Caco-2 (cell line): ENCODE measurements at places on chromosomes 2 and 18.

DNA sequence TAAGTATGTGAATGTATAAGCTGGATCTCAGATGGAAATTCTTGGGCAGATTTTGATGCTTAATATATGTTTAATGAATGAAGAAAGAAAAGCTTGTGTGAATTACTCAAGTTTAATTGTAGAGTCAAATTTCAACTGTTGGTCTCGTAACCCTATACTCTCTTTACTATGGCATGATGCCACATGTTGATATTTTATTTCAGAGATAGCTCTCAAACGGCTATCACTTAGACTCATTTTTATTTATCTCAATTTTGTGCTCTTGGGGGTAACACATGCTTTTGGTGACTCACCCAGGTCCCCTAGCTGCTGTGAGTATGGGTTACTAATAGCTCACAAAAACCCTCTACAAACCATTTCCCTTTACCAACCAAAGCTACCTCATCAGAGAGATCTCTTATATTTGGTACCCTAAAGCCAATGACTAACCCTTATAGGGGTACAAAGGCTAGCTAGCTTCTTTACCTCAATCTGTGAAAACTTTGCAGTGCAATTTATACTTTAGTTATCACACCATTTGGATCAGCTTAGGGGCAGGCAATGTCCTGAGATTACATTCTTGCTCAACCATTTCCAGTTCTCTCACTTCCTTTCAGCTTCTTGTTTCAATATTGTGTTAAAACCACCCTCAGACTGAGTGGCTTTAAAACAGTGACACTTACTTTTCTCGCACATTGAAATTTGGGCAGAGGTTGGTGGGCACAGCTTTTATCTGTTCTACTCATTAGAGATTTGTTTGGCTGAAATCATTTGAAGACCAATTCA, 240.3 kb downstream of the CDH7 start:
- no peak for DNase-seq

- no peak for DNase-seq
Measured at GRCh38 chr2:133360190-133360589, 208.1 kb downstream of the NCKAP5 start.

DNA sequence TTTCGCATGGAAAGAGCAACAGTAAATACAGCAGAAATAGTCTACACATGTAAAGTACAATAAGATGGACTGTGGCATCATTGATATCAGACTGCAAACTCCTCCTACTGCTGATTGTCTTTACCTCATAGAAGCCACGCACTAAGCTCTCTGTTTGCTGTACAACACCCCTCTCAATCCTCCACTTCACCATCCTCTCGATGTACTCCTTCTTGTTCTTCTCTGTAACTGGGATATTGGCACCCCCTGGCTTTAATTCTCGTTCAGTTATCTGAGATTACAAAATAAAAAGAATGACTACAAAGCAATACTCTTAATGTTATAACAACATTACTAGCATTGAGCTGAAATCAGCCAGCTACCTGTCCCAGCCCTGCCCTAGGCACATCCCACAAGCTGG, 49.3 kb upstream of the STK17B start:
- no peak for DNase-seq

DNA sequence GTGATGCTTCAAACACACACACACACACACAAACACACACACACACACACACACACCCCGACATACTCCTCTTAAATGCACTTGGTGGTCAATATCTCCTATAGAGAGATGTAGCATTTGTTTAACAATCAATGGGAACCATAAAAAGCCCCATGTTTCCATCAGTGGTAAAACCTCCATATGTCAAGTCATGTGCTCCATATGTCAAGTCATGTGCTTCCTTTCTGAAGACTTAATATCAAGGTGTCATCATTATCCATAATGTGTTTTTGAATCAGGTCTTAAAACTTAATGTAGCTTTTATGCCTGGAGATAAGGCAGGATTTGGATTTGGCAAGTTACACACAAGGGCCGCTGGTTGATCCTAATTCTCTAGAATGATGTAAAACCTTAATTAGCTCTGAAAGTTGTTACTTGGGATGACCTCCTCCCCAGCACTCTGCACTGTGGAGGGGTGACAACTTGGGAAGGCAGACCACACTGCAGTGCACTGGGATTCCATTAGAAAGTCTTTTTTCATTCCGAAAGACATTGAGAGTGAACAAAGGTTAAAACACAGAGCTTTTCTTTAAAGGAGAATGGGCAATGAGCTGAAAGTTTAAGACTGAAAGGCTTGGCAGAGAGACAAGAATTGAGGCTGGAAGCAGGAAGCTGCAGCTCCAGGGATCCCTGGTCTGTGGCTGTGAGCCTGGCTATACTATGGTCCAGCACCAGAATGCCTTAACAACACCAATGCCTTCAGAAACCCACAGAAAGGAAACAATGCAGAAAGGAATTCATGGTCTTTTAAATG, 26.4 kb downstream of the ALK start:
- DNase-seq = no peak

DNA sequence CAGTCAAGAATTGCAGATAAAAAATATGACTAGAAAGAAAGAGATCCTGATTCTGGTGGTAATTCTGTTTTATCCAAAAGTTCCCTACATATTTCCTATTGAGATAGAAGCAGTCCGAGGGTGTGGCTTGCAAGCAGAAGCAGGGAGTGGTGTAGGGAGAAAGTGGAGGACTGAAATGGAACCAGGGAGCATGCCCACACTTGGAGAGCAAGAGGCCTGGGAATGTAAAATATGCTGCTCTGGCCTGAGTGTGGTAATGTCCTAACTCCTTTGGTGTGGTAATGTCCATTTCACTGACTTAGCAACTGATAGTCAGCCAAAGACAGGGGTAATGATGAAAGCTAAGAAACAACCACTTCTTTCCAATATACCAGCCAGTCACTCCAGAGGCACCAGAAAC, 30.1 kb upstream of the FMNL2 start:
- no peak for DNase-seq

DNA sequence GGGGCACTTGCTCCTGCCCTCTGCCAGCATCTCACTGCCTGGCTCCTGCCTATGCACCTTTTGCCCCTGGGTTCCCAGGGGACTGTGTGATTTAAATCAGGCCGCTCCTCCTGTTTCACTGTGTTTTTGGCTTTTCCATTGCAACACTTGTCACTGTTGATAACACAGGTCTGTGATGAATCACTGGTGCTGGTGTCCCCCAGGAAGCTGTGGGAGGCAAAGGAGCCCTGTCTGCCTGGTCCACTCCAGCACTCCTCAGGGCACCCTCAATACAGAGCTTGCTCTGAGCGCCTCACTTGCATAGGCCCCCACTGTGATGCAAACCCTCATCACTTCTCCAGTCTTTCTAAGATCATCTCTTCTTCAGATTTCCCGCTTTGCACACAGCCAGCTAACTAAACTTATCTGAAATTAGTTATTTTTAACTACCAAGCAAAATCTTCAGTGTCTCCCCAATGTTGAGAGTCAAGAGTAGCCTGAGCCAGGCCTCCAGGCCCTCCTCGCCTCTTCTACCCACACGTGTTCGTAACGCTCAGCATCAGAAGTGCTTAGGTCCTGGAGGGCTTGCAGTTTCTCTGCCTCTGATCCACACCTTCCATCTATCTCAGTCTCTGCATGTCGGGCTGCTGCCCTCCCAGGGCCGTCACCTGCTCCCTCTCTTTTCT, 2.8 kb downstream of the TMEM18 start:
- DNase-seq = no peak

- no peak for DNase-seq
Measured at GRCh38 chr18:78913830-78914231, 65.8 kb upstream of the SALL3 start.

GRCh38 chr2:55961318-55961911, 37.8 kb upstream of the EFEMP1 start:
- no peak for DNase-seq

DNA sequence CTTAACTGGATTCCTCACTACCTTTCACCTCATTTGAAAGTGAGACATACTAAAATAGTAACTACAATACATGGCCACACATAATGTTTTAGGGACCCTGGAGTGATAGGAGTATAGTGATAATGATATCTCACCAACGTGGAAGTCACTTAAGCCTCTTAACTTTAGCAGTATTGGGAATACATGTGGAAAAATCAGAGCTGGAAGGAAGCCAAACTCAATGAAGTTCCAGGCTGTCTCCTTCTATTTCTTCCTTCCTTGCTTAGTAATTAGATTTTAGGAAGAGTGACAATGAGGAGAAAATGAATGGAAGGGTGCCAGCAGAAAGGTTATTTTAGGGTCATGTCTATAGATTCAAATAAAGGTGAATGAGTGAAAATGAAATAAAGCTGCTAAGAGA, 387.3 kb downstream of the PLCL1 start:
- no peak for DNase-seq

DNA sequence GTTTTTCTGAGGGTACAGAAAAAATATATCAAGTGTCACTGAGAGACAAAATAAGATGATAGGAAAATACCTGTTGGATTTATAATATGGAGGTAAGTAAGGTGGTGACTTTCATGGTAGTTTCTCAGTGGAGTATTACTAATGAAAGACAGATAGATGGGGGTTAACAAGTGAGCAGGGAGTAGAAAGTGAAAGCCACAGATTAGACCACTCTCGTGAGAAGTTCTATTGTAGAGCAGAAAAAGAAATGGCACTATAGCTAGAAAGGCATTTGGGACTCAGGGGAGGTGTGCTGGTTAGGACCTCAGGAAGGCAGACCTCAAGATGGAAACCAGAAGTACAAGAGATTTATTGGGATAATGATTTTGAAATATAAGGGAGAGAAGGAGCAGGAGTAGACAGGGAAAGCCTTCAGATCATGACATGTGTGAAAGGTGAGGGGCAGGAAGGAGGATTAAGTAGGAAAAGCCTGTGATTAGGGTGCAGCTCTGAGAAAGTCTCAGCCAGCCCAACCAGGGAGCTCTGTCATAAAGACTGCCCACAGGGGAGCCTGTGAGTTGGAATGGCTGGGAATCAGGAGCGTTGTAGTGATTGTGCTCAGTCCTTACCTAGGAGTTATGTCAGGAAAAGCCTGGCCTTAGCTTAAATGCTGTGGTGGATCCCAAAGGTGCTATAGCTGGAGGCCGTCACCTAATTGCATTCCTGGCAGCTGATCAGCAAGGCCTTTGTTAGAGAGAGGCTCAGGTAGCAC, 198.1 kb downstream of the IKZF2 start:
- peak; percentile 37 for DNase-seq

DNA sequence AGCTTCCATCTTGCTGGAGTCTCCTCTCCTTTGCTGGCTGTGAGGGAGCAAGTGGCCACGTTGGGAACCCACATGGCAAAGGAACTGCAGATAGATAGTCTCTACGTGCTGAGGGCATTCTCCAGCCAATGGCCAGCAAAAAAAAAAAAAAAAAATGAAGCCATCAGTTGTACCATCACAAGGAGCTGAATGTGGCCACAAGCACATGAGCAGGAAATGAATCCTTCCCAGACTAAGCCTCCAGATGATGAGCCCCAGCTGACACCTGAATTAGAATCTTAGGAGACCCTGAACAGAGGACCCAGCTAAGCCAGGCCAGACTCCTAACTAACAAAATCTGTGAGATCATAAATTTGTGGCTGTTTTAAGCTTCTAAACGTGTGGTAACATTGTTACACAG, 57.9 kb downstream of the SPIRE1 start:
- no peak for DNase-seq

- DNase-seq = no peak
Measured at GRCh38 chr2:31522786-31523185, 58.0 kb downstream of the SRD5A2 start.

DNA sequence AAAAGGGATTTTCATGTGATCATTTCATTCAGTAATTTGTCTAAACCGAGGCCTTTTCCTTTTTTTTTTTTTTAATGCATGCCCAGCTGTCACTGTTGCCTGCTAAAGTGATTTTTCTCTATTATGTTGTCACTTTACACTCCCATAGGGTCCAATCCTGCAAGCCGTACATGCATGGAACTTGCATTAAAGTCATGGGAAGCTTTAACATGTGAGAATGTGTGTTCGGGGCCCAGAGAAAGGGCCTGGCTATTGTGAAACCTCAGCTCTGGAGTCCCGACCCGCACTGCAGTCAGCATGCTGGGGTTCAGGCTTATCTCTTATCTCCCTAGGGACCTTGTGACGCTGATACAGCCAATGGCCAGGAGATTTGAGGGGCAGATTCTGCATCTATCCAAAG, 474.6 kb downstream of the SLC4A3 start:
- no peak for DNase-seq

DNA sequence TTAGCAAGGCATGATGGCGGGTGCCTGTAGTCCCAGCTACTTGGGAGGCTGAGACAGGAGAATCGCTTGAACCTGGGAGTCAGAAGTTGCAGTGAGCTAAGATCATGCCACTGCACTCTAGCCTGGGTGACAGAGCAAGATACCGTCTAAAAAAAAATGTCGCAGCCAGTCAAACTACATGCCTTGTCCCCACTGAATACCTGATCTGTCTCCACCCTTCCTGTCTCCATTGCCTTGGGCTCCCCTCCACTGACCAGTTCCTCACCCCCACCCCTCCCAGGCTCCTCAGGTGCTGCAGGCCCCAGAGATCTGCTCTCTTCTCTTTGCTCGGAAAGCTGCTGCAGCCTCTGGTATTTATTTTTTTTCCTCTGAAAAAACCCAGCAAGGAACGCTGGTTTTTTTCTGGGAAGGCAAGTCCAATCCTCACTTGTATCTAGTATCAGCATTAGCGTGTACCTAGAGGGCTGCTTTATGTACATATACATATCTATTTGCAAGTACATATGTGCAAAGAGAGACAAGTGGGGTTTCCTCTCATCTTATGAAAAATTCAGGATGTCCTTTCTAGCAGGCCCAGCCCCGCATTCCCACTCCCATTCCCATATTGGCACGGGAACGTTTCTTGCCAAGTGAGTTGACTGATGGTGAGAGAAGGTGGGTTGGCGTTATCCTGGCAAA, 4.4 kb downstream of the PSD4 start:
- DNase-seq = no peak

- DNase-seq = peak; percentile 20
Measured at GRCh38 chr2:20115902-20116301, 64.5 kb upstream of the LAPTM4A start.

DNA sequence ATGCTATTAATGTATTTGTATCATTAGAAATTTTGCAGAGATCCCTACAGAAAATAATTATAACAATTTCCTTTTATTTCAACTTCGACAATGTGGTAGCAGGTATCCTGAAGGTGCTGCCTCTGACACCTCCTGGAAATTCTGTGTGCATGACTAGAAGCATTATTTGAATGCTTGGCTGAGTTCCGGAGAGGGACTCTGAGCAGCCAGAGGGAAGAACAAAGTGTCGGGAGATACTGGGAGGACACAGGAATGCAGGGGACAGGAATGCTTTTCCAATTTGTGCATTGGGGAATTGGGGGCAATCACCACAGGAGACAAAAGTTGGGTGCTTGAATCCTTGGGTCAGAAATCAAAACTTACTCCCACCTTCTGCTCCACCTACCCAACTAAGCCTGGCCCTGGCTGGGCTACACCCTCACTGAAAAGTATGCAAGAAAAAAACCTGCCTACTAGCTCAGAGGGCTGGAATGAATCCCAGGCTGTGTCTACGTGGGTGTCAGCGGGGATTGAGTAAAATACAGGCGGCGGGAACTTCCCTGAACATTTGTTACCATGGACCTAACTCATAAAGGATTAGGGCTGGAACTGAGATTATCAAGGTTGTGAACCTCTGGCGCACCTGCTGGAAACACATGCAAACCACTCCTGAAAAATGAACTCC, 299.3 kb downstream of the SOX11 start:
- DNase-seq = no peak
